ENCODE measurements at places on chromosomes 16 and 17.

DNA sequence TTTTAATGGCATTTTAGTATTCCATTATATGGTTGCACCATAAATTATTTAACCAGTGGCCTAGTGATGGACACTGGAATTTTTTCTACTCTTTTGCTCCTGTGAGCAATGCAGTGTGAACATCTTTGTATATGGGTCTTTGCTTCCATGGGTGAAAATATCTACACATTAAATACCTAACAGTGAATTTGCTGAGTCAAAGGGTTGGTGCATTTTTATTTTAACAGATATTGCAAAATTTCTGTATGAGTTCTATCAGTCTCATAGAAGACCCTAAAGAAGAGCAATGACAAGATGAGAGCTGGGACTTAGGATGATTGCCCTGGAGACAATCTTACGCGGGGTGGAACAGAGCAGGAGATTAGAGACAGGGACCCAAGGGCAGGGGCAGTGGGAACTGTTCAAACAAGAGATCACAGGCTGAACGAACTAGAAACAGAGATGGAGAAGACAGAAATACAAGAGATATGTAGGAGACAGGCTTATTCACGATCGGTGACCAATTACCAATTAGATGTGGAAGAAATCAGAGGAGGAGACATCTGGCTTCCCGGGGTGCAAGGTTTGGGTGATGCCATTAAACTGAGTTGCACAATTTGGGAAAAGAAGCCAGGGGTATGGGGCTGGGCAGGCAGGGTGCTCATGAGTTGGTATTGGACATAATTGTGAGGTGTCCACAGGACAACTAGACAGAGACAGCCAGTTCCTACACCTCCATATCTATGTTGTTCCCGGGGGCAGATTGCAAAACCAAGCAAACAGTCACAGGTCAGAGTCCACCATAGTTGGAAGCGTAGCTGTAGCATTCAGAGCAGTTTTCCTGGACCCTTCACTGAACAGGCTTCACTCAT is 39.9 kb upstream of the LONP2 start:
- H3K4me3 ChIP-seq: no peak overlapping the region
- DNase-seq: no peak
- no peaks in the 10 kb centered on the region for H3K36me3 ChIP-seq
- H3K4me1 ChIP-seq: no peaks in the 10 kb centered on the region
- H3K27ac ChIP-seq: no peak overlapping the region
- peaks cover 21% of the 10 kb centered on the region for H3K27me3 ChIP-seq

GRCh38 chr16:69223882-69224281 is 36.9 kb downstream of the SNTB2 start:
- peaks cover under 1% of the 10 kb centered on the region for H3K4me1 ChIP-seq
- H3K4me3 ChIP-seq: no peak overlapping the region
- no peak for DNase-seq
- H3K27me3 ChIP-seq: no peaks in the 10 kb centered on the region
- no peak overlapping the region for H3K27ac ChIP-seq
- H3K36me3 ChIP-seq: peaks cover 4% of the 10 kb centered on the region

DNA sequence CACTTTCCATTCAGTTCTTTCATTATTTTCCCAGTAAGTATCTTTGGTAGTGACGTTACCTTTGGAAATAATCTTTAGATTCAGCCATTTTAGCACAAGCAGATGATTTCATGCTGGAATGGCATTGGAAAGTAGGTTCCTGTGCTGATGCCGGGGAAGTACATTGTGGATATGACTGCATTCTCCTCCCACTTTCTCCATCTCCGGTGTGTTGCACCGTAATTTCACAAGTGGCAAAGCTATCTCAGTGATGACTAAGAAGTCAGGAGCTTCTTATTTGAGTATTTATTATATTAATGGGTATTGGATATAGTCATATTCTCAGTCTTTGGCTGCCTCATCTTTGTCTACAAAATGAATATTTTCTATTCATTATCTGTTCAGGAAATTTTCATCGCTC is 69.8 kb downstream of the MRTFB start:
- H3K4me3 ChIP-seq: no peak overlapping the region
- peaks cover 32% of the 10 kb centered on the region for H3K36me3 ChIP-seq
- DNase-seq: no peak
- H3K27me3 ChIP-seq: no peaks in the 10 kb centered on the region

DNA sequence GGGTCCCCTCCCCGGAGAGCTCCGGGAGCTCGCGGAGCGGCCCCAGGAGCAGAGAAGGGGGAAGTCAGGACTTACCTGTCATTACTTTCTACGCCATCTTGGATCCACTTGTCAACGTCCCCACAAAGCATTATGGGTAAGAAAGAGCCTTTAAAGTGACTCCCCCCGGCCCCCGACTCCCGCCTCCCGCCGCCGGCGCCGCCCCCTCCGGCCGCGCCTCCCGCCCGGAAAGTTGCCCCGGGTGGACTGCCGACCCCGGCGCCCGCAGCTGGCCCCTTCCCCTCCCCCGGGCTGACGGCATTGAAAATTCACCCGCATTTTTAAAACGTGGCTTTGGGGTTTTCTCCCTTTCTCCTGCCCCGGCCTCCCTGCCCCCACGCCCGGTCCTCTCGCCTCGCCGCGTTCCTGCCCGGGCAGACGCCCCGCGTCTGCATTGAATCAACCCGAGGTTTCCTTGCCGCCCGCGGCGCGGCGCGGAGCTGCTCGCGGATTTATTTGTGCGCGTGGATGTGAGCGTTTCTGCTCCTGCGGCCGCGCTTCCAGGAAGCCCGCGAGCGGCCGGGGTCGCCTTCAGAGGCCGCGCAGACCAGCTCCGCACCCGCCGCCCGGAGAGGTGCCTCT is at the start of gene HELZ:
TSS of gene HELZ (minus strand) at position 124 of the 621 bp plus-strand sequence. CDS start 26,392 bp downstream, outside the sequence.
- peak within 1 kb of the TSS; percentile 91 for H3K4me3 ChIP-seq
- no peaks in the 10 kb centered on the region for H3K36me3 ChIP-seq
- DNase-seq: peak; percentile 71
- H3K27me3 ChIP-seq: no peaks in the 10 kb centered on the region
- peaks cover 50% of the 10 kb centered on the region for H3K4me1 ChIP-seq

DNA sequence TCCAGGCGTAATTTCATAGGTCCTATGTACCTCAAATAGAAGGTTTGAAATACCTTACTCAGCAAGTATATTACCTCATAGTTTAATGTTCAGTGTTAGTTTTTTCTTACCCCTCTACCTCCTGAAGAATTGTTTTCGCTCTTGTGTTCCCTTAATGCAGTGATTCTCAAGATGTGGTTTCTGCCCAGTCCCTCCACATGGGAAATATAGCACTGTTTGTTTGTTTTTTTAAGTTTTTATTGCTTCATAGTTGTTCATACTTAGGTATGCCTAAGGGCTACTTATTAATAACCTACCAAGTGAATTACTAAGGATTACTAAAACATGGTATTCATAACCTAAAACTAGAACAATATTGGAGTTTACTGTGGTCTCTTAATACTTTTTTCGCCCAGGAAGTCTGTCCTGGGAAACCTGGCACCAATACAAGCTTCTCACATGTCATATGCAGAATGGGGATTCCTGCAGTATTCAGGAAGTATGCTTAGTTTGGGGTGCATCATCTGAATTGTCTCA is 5.0 kb downstream of the RSPRY1 start:
- H3K27ac ChIP-seq: peak overlapping the region; percentile 45
- H3K27me3 ChIP-seq: no peaks in the 10 kb centered on the region
- peaks cover 34% of the 10 kb centered on the region for H3K4me1 ChIP-seq
- no peak overlapping the region for H3K4me3 ChIP-seq
- DNase-seq: no peak

DNA sequence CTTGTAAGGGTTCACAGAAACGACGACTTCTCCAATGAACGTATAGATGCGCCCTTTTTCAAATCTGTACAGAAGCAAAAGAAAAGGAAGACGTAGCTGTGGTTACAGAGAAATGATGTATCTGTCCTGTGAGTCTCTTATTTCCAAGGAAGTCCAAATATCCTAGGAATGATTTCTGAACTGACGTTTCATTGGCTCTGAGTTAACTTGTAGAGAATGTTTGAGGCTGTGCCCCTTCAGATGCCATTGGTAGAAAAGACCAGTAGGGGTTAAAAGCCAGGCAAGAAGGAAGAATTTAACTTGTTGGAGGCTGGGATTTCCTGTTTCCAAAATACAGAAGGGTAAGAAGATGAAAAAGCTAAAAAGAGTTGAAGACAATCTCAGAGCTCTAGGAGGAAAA is 96.2 kb downstream of the MYO1D start:
- H3K36me3 ChIP-seq: no peaks in the 10 kb centered on the region
- no peaks in the 10 kb centered on the region for H3K27me3 ChIP-seq
- H3K4me3 ChIP-seq: no peak overlapping the region
- no peak overlapping the region for H3K27ac ChIP-seq

GRCh38 chr17:47742319-47743181 is 9.5 kb downstream of the TBX21 start:
- H3K4me1 ChIP-seq: no peaks in the 10 kb centered on the region
- DNase-seq: no peak
- H3K27me3 ChIP-seq: peaks cover 76% of the 10 kb centered on the region

- H3K36me3 ChIP-seq: peaks cover 24% of the 10 kb centered on the region
- H3K4me1 ChIP-seq: peaks cover 13% of the 10 kb centered on the region
- H3K27me3 ChIP-seq: no peaks in the 10 kb centered on the region
- no peak overlapping the region for H3K4me3 ChIP-seq
- H3K27ac ChIP-seq: peak overlapping the region; percentile 74
- DNase-seq: no peak
These were observed 94.0 kb upstream of the METRNL start for GRCh38 chr17:82985428-82985805.

GRCh38 chr17:14818469-14818868 is 446.7 kb downstream of the PMP22 start:
- no peaks in the 10 kb centered on the region for H3K4me1 ChIP-seq
- no peaks in the 10 kb centered on the region for H3K36me3 ChIP-seq
- H3K4me3 ChIP-seq: no peak overlapping the region
- DNase-seq: no peak
- H3K27ac ChIP-seq: no peak overlapping the region

DNA sequence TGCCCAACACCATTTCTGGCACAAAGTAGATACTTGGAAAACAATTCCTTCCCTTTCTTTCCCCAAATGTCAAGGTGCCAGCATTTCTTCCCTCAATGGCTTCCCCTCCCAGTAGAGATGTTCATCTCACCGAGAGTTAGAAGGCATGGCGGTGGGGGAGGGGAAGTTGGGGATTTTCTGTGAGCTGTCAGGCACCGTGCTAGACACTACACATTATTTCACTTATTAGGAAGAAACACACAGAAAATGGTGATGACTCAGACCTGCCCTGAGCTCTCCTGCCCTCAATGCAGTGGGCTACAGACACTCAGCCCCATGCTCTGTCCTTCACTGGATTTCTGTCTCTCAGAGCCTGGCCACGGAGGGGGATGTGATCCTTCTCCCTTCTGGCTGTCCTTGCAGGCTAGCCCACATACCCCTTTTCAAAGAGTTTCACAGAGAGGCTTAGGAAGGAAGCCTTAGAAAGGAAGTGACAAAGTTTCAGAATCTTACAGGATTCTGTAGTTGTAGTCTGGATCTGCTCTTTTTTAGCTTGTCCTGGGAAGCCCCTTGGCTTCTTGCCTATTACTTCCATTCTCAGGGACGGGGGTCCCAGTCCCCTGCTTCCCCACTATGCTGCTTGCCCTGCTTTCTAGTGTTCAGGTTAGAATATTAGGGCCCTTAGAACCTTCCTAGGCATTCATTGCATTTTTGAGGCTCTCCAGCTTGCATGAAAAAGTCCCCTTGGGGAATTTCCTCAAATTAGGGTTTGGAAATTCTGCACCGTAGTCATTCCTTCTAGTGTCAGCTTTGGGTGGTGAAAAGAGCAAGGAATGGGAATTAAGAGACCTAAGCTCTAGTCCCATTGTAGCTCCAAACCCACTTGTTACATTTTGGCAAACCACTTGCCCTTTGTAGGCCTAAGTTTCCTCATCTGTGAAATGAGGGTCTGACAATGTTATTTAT is 12.2 kb upstream of the CCL5 start:
- H3K4me3 ChIP-seq: no peak overlapping the region
- H3K4me1 ChIP-seq: peaks cover 31% of the 10 kb centered on the region
- H3K27ac ChIP-seq: peak overlapping the region; percentile 67
- no peaks in the 10 kb centered on the region for H3K27me3 ChIP-seq
- no peaks in the 10 kb centered on the region for H3K36me3 ChIP-seq

- no peaks in the 10 kb centered on the region for H3K4me1 ChIP-seq
- no peak overlapping the region for H3K27ac ChIP-seq
- no peak for DNase-seq
- no peak overlapping the region for H3K4me3 ChIP-seq
These were observed 20.7 kb upstream of the C16orf78 start for GRCh38 chr16:49352892-49353291.

- peaks cover 21% of the 10 kb centered on the region for H3K4me1 ChIP-seq
- peak overlapping the region; percentile 77 for H3K4me3 ChIP-seq
- peaks cover 4% of the 10 kb centered on the region for H3K36me3 ChIP-seq
- no peak overlapping the region for H3K27ac ChIP-seq
- no peak for DNase-seq
These were observed 1.1 kb downstream of the SLC25A39 start for GRCh38 chr17:44323359-44324091.

DNA sequence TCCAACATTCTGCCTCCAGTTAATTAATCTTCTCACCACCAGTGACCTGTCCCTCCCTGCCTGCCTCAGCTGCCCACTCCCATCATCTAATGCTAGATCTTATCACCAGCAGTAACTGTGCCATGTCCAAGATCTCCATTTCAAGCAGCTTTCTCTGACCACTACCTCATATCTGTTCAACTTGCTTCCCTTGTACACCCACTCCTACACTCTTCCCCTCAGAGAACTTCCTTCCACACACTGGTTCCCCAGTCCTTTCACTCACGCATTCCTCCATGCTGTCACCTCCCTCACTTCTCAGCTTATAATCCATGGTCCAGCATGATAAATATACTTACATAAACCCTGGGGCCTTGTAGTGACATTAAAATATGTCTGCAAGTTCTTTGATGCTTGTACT is 31.8 kb upstream of the DYNLL2 start:
- H3K36me3 ChIP-seq: no peaks in the 10 kb centered on the region
- no peak overlapping the region for H3K27ac ChIP-seq
- H3K4me1 ChIP-seq: peaks cover 9% of the 10 kb centered on the region
- no peak for DNase-seq

- peaks cover 43% of the 10 kb centered on the region for H3K4me1 ChIP-seq
- DNase-seq: no peak
- no peaks in the 10 kb centered on the region for H3K27me3 ChIP-seq
- H3K4me3 ChIP-seq: no peak overlapping the region
- no peaks in the 10 kb centered on the region for H3K36me3 ChIP-seq
These were observed 182.8 kb downstream of the HS3ST3A1 start for GRCh38 chr17:13418891-13419290.

DNA sequence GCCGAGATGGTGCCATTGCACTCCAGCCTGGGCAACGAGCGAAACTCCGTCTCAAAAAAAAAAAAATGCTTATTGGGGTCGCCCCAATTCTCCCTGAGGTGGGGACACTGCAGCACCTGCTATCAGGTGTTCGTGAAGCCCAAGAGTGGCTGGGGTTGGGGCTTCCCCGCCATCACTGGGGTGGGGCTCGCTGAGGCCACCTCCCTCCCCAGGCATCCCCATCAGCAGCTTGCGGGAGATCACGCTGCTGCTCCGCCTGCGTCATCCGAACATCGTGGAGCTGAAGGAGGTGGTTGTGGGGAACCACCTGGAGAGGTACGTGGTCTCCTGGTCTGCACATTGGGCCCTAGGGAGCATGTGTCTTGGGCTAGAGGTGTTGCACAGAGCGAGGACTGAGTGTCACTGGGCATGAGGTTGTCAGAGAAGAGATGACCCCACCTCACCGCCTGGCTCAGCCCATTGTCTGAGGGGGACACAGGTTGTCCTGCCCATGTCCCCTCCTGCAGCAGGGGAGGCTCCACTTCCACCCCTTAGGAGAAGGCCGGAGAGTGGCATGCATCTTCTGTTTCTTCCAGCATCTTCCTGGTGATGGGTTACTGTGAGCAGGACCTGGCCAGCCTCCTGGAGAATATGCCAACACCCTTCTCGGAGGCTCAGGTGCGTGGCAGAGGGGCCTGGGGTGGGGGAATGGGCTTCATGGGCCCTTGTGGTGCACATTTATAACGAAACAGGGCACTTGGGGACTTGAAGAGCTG is 4.9 kb downstream of the CDK10 start:
- H3K27me3 ChIP-seq: no peaks in the 10 kb centered on the region
- DNase-seq: no peak
- H3K27ac ChIP-seq: no peak overlapping the region
- no peak overlapping the region for H3K4me3 ChIP-seq
- peaks cover 10% of the 10 kb centered on the region for H3K4me1 ChIP-seq
